IPS-NIHi11 (cell line): ENCODE measurements at places on chromosomes 3 and 15.

- DNase-seq, result no peak
Observed at GRCh38 chr3:44421280-44421679, 56.2 kb downstream of the ZNF445 start.

GRCh38 chr15:27218426-27218825 is 247.4 kb downstream of the GABRG3 start:
- DNase-seq, result no peak

GRCh38 chr15:67512140-67512539 is 8.8 kb upstream of the C15orf61 start:
- DNase-seq, result no peak

DNA sequence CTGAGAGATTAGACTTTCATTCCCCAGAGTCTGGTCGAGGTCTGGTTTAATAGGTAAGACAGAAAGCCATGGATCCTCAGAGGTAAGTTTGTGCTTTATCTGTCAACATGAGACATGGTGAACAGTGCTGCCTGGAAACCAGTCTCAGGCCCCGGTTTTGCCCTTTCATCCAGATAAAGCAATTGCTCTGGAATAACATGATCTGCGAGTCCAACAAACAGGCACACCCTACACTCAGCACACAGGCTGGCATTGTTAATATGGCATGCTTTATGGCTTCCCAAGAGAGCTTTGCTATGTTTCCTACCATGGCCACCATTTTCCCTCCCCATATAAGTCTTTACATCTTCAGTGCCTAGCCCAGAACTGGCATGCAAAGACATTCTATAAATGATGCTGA is 30.1 kb upstream of the MNS1 start:
- no peak for DNase-seq

DNA sequence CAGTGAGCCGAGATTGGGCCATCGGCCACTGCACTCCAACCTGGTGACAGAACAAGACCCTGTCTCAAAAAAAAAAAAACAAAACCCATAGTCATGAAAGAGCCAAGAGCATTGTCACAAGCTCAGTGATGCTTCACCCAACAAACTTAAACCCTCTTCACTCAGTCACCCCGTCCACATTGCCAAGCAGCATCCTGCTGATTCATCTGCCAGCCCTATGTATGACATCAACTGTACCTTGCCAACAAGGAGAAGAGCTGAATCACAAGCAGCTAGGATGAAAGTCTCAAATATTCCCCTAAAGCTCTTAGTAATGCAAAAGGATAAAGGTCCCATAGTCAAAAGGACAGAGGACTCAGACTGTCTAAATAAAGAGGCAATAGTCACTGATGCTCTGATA is 90.0 kb downstream of the ANO10 start:
- no peak for DNase-seq

DNA sequence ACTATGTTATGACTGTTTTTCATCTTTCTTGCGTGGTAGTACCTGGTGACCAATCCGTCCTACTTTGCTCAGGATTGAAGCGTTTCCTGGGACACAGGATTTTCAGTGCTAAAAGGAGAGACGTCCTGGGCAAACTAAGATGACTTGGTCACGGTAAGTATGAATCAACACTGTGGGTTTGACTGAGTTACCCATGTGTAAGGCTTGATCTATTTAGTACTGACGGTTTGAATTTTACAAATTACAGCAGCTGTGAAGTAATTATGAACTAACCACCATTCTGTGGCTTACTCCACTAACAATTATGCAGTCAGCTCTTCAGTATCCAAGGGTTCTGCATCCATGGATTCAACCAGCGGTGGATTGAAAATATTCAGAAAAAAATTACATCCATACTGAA is 172.9 kb upstream of the FEZF2 start:
- no peak for DNase-seq
